ENCODE measurements at places on chromosomes 6 and 20.

DNA sequence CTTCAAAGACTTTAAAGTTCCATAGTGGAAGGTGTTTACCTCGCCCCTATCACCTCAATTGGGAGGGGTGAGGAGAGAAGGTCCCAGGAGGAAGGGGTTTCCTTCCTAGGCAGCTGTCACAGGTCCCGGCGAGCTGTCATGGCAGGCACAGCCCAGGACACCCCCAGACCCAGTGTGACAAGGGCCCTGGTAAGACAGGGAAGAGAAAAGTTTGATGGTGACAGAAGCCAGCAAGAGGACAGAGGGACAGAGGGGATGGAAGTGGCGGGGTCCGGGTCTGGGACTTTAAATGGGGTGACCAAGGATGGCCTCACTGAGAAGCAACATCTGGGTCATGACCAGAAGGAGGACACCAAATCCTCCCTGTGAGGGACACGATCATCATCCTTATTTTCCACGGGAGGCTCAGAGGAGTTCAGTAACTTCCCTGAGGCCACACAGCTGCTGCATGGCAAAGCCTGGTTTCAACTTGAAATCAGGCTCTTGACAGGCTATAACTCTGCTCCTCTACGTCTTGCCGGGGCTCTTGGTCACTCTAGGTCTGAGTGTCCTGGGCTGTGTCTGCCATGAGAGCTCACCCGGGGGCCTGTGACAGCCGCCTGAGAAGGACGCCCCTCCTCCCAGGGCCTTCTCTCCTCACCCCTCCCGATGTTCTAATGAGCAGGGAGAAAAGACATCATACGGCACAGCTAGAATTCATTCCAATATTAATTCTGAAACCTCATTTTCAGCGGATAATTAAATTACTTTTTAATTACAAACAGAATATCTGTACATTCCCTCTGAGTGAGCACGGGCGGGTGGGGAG, 222.2 kb downstream of the PREX1 start:
- no peak for DNase-seq

DNA sequence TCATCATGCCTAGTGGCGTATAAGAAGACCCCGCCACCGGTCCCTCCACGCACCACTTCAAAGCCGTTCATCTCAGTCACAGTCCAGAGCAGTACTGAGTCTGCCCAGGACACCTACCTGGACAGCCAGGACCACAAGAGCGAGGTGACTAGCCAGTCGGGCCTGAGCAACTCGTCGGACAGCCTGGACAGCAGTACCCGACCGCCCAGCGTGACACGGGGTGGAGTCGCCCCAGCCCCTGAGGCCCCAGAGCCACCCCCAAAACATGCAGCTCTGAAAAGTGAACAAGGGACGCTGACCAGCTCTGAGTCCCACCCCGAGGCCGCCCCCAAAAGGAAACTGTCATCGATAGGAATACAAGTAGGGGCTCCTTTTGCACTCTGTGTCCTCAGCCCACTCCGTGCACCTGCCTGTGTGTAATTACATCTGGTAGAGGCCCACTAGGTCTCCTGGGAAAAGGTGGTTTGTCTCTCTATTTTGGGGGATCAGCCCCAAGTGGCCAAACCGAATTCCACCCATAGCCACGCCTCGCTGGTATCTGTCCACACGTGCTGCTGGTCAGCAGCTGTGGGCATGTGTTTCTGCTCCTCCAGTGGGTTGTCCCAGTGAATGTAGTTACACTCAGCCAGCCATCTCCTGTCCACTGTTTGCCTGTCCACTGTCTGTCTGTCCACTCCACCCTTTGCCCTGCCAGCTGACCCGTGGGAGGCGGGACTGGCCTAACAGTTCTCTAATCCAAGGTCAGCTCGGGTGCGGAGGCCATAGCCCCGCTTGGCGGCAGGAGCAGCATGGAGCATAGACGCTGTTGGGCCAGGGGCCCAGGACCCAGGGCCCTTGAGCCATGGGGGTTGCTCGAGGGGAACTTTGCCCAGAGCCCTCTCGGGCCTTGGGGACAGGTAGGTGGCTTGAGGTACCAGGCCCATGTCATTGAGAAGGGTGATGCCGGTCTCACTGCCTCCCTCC, 44.3 kb upstream of the MYL9 start:
- DNase-seq: no peak

- no peak for DNase-seq
These were observed 23.7 kb downstream of the TRAF3IP2 start for GRCh38 chr6:111581957-111582356.

DNA sequence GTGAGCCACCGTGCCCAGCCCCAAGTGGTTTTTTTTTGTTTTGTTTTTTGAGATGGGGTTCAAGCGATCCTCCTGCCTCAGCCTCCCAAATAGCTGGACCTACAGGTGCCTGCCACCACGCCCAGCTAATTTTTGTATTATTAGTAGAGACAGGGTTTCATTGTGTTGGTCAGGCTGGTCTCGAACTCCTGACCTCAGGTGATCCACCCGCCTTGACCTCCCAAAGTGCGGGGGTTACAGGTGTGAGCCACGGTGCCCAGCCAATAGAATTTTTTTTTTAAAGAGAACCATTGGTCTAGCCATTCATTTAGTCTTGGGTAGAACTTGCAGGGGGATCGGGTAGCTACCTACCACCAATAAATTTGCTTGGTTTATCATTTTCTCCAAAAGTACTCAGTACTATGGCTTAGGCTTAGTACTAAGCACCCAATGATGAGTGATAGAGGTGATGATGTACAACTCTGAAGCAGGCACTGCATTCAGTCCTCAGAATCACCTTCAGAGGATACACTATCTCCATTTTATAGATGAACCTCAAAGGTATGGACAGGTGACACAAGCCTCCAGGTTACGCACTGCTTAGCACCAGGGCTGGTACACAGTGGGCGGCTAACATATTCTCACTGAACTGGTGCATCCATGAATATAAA, 12.9 kb upstream of the C20orf203 start:
- no peak for DNase-seq

DNA sequence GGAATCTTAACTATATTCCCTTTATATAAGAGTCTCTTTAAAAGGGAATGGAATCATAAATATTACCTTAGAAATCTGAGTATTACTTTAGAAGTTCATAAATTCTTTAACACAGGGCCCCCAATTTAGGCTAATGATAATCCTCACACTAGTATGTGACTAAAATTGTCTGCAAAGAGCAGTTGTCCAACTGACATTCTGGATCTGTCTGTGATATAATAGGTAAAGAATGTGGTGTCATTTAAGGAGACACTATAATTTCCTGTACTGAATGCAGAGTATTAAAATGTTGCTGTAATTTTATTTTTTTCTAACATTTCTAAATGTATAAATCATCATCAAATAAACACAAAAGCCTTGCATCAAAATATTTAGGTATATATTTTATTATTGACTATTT, 128.5 kb upstream of the DST start:
- DNase-seq: no peak

DNA sequence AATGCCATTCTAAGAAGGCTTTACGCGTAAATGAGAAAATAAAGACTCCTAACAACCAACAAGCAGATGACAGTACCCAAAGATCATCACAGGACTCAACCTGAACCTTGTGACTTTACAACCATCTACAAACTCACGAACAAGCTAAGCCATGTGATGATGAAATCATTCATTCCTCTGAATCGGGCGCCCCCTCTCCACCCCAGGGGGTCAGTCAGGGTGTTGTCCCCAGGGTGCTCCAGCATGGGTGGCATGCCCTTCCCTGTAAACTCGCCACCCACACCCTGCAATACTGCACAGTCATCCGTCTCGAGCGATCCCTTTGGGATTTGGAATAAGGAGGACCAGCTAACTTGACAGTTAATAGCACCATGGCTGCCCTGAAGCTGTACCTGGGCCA, 12.6 kb downstream of the SERPINB6 start:
- DNase-seq: no peak

DNA sequence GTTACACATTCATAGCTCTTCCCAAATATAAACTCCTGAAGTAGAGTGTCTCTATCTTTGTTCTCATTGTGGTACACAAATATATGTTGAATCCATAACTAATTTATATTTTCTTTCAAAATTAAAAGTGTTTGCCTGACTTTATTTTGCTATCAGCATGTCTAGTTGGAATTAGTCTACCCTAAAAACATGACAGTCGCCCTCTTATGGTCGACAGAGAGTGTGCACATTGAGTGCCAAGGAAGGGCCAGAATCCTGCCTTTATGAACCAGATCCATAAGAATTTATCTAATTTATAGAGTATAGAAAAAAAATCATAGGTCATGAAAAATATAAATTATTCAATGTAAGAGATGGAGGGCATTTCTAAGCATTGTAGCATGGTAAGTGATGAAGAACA, 12.3 kb upstream of the DEFB112 start:
- DNase-seq: no peak

GRCh38 chr6:3324262-3324942, 65.7 kb downstream of the PSMG4 start:
- no peak for DNase-seq

- DNase-seq: peak; percentile 76
These were observed 1.6 kb upstream of the UCKL1 start for GRCh38 chr20:63957690-63958441.

GRCh38 chr6:144162977-144163376, 12.7 kb downstream of the STX11 start:
- DNase-seq: no peak

DNA sequence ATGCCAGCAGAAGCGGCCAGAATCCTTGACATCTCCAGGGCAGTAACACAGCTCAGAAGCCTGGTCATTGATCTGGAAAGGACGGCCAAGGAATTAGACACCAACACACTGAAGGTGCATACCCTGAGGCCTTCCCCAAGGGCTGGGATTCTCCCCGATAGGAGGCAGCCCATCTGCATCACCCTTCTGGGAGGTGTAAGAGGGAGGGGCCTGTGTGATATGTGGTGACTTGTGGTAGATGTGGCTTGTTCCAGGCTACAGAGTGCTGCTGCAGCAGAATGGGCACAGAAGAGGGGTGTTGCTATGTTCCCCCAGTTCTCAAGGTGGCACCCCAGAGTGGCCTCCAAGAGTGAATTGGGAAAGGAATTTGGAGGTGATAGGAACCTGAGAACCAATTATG, 11.2 kb downstream of the TRIM40 start:
- DNase-seq: no peak

GRCh38 chr20:58661598-58662473, 10.8 kb downstream of the STX16 start:
- no peak for DNase-seq

DNA sequence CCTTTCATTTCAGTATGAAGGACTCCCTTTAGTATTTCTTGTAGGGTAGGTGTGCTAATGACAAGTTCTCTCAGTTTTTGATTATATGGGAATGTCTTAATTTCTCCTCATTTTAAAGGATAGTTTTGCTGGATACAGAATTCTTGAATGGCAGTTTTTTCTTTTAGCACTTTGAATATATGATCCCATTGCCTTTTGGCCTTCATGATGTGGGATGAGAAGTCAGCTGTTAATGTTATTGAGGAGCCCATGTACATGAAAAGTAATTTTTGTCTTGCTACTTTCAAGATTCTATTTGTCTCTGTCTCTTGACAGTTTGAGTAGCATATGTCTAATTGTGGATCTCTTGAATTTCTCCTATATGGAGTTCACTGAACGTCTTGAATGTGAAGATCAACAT, 30.9 kb downstream of the RSPH3 start:
- DNase-seq: no peak

- DNase-seq: no peak
These were observed 40.0 kb downstream of the CPXM1 start for GRCh38 chr20:2760297-2760951.

GRCh38 chr20:60641879-60642447, 610.1 kb upstream of the CDH4 start:
- no peak for DNase-seq

DNA sequence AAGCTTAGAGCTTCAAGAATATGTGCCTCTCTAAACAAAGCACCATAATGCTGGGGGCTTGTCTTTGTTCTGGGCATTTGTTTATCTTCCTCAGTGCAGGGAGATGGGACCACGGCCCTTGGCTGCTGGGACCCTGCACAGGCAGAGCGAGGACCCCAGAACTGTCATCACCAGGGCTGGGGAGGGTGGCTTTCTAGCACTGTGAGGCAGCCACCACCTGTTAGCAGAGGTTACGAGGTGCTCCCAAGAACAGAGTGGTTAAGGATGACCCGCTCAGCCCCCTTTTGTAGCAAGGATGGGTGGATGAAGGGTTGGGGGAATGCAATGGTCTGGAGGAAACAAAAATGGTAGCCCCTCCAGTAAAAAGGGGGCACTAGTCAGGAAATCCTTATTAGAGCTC, 34.9 kb downstream of the METTL24 start:
- DNase-seq: no peak

DNA sequence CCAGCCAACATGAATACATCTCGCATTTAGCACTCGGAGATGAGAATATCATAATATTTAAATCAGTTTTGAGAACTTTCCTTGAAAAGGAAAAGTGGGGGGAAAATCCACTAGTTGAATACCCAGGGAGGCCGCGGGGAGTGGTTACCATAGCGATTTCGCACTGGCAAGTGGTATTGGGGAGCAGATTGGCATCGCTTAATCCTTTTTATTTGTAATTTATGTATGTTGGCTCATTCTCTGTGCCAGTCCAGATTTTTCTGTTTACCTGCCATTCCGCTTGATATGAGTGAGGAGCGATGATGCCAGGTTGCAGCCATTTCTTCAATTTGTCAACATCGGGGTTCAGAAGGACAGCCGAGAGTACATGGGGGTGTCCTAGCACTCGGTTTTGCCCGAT, 291.8 kb downstream of the ZNF217 start:
- DNase-seq: no peak

DNA sequence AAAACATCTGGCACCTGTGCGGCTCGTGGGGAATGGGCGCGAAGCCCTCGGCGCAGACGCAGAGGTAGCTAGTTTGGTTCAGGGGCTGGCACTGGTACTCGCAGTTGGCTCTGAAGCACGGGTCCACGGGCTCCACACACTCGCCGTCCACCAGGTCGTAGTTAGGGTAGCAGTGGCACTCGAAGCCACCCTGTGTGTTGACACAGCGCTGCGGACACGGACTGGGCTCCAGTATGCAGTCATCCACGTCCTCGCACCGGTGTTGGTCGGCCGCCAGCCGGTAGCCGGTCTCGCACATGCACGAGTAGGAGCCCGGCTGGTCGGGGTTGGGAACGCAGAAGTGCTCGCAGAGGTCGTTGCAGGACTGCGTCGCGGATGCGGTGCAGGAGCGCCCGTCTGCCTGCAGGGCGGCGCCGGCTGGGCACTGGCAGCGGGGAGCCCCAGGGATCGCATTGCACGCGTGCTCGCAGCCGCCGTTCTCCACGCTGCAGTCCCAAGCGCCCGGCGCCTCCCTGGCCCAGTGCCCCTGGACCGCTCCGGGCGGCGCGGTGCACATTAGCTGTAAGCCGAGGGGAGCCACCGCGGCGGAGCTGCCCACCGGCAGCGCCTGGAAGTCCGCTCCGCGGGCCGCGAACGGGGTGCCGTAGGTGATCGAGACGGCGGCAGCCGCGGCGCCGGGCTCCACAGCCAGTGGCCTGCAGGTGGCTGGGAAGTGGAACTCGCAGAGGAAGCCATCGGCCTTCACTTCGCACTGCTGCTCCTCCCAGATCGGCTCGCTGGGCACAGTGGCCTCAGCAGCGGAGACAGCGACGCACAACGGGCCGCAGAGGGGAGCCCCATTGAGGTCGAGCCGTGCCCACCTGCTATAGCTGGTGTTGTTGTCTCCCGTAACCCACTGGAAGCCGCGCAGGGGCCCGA, 930 bp downstream of the THBD start:
- peak; percentile 89 for DNase-seq

- DNase-seq: no peak
These were observed 378.0 kb downstream of the CD109 start for GRCh38 chr6:74073999-74074398.

All from right cardiac atrium (tissue), 5 donors.